Caco-2 (cell line): ENCODE measurements at places on chromosomes 6 and 20. TPM values are rescaled to one million over a fixed set of nuclear protein-coding genes. Genes with fewer than 3 reads are reported as not detected.
A peak's percentile ranks its signal among the peaks of the same experiment; 100 is the strongest.

DNA sequence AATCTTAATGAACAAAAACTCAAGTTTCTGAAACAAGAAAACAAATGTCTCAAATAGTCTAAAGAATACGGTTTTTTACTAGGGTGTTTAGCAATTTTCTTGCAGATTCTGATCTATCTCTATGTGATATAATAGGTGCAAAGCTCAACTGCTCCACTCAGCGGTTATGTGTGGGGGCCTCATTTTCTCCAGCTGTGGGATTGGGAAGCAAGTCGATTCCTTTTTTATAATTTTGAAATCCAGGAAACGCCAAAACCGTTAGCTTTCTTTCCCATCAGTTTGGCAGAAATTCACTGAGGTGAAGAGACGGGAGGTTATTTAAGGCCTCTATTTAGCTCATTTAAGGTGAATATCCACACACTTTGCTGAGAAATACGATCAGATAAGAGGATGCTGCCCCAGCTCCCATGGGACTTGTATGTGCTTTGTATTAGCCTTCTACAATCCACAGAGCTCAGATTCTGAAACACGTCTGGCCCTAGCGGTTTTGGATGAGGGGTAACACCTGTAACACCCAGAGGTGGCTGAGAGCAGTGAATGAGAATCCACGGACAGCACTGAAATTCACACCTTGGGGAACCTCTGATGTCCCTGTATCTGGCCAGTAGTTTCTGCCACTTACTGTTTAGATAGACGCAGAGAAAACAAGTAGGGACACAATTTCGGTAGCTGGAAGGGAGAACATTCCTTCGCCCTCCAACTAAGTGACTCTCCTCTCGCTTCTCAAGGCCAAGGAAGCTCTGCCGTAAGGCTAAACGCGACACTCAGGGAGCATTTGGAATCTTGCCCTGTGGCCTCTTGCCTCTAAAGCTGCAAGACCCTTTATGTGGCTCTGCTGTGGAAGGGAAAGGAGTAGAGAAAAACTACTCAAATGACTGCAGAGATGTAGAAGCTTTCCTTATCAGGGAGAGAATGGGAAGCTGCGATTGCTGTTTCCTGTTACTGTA, 6.5 kb upstream of the BCAS4 start:
- no peak overlapping the region for H3K4me3 ChIP-seq
- H3K27me3 ChIP-seq = no peaks in the 10 kb centered on the region
- DNase-seq = peak; percentile 89
- peaks cover 44% of the 10 kb centered on the region for H3K4me1 ChIP-seq

GRCh38 chr20:62277253-62277652, 25.5 kb upstream of the ADRM1 start:
- no peaks in the 10 kb centered on the region for H3K4me1 ChIP-seq
- no peak overlapping the region for H3K4me3 ChIP-seq
- H3K27me3 ChIP-seq = no peaks in the 10 kb centered on the region
- H3K27ac ChIP-seq = no peak overlapping the region
- peaks cover 12% of the 10 kb centered on the region; the same call in 1 of the 2 replicates for H3K36me3 ChIP-seq
- DNase-seq = no peak

DNA sequence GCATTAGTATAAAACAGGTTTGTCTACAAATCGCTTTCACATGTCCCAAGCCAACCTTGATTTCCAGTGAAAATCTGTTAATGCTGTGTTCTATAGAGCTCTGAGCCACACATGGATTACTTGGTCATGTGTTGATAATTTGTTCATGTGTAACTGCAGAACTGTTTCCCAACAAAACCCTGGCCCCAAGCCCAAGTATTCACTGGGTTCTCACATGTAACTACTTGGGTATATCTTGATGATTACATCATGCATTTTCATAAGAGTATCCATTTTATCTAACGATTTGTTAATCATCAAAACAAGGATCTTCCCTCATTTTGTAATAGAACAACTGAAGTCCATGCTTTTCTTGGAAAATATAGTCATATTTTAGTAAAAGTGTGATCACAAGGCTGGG, 657.6 kb downstream of the PRKN start:
- no peak overlapping the region for H3K4me3 ChIP-seq
- no peak for DNase-seq

DNA sequence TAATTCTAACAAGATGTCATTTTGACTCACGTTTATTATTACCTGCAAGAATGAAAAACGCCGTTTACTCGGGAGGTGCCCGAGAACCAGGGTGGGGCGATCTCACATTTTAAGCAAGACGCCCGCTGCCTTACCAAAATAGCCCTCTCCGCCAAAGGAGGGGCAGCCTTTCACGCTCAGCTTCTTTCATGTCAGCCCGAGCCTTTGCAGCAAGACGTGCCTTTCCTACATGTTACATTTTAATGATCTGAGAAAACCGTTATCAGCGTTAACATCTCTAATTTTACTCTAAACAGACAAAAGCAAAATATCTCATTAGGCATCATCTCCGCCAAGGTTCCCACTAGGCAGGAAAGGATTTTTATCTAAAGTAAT, 2.0 kb downstream of the BACH2 start:
- H3K4me1 ChIP-seq = peaks cover 7% of the 10 kb centered on the region; the same call in 1 of the 2 replicates
- DNase-seq = no peak
- H3K36me3 ChIP-seq = no peaks in the 10 kb centered on the region
- peaks cover 7% of the 10 kb centered on the region for H3K27me3 ChIP-seq

NOX3 gene
- not detected in 2 replicates for total RNA-seq

DNA sequence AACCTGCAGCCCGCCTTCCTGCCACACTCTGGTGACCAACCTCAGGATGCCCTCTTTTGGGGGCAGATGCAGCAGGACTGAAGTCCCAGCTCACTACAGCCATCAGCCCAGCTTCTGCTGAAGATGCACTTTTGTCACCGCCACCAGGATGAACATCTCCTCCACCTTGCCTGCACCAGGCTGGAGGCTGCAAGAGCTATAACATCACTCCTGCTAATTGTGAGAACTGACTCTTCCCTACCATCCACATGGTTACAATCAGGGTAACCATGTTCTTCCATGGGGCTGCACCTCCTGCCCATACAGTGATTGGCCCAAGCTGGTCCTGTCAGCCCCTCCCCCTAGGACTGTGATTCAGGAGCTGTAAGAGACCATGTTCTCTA, 2.0 kb upstream of the ACTL10 start:
- H3K27me3 ChIP-seq = no peaks in the 10 kb centered on the region
- H3K4me1 ChIP-seq = peaks cover 25% of the 10 kb centered on the region
- peaks cover 9% of the 10 kb centered on the region for H3K36me3 ChIP-seq

DNA sequence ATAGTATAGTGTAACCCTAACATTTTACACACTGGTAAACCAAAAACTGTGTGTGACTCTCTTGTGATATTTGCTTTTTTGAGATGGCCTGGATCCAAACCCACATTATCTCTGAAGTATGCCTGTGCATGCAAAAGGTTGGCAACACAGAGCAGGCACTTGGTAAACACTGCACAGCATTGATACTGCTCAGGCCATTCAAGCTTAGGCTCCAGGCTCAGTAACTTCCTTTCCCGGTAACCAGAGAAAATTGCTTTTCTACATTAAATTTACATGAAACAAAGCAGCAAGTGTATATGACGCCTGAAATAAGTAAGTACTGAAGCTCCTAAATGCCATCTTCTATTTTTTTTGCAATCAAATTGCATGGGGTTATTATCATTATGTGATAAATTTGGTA, 205.7 kb downstream of the EPM2A start:
- H3K36me3 ChIP-seq = no peaks in the 10 kb centered on the region; the same call in 1 of the 2 replicates
- no peak overlapping the region for H3K27ac ChIP-seq
- DNase-seq = no peak
- no peak overlapping the region for H3K4me3 ChIP-seq

DNA sequence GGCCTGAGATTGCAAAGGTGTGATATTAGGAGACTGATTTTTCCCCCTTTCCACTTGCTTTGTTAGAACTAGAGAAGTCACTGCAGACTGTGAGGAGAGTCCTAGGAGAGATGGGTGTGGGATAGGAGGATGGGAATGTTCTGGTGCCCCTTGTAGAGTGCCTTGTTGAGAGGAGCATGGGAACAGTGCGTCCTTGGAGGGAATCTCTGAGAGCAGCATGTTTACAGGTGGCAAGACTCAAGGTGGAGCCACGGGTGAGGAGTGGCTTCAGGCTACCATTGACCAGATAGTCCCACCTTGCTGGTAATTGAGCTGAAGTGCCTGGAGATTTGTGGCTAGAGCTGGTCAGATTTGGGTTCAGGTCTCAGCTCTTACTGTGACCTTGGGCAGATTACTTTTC, 6.0 kb downstream of the PLCG1 start:
- no peak overlapping the region for H3K4me3 ChIP-seq
- H3K4me1 ChIP-seq = peaks cover 10% of the 10 kb centered on the region
- no peak for DNase-seq
- H3K27me3 ChIP-seq = no peaks in the 10 kb centered on the region
- H3K36me3 ChIP-seq = 0 out of 2 replicates have a peak, but pooled peaks cover 4% of the 10 kb centered on the region

MRPS26 gene
- total RNA-seq = 93.9 and 95.0 TPM in 2 replicates

DNA sequence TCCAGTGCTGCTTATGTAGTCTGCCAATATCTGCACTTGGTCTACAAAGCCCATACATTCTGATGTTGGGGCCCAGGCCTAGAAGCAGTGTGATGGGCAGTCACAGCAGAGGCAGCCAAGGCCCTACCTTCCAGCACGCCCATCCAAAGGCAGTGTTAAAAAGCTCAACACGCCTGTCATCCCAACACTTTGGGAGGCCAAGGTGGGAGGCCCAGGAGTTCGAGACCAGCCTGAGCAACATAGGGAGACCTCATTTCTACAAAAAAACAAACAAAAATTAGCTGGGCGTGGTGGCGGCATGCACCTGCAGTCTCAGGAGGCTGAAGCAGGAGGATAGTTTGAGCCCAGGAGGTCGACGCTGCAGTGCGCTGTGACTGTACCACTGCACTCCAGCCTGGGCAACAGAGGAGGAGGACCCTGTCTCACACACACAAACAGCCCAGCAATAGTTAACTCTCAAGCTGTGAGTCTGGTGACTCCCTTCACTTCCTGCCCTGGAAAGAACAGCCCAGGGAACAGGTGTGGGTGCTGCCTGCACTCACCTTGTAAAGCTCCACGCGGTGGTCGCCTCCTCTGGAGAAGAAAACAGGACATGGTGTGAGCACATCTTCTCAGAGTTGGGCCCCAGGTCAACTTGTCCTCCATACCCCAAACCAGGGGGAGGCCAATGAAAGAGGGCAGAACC, 68.8 kb downstream of the PYGB start:
- peaks cover 4% of the 10 kb centered on the region for H3K4me1 ChIP-seq
- H3K36me3 ChIP-seq = no peaks in the 10 kb centered on the region; the same call in 1 of the 2 replicates
- H3K4me3 ChIP-seq = no peak overlapping the region

DNA sequence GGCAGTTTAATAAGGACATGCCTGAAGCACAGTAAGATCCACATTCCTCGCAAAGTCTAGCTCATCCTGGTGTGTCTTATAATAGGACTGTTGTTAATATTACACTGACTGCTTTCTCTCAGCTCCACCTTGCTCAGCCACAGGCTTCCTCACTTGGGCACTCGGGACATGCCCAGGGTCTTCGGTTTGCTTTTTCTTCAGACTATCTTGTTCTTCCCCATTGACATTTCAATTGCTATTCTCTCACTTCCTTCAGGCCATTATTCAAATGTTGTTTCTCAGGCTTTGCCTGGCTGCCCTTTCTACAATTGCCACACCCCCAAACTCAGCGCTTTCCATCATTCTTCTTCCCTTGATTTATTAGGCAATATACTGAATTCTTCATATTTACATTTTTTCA, 274.8 kb upstream of the RGS17 start:
- H3K27me3 ChIP-seq = no peaks in the 10 kb centered on the region
- no peaks in the 10 kb centered on the region for H3K4me1 ChIP-seq
- H3K36me3 ChIP-seq = no peaks in the 10 kb centered on the region
- no peak overlapping the region for H3K27ac ChIP-seq
- H3K4me3 ChIP-seq = no peak overlapping the region

MEI4 gene
- not detected in 2 replicates for total RNA-seq

RPP40 gene
- 11.6 and 13.1 TPM in 2 replicates for total RNA-seq

CTSZ gene
- total RNA-seq = 202 and 228 TPM in 2 replicates

ECT2L gene
- total RNA-seq = not detected in 2 replicates

DNA sequence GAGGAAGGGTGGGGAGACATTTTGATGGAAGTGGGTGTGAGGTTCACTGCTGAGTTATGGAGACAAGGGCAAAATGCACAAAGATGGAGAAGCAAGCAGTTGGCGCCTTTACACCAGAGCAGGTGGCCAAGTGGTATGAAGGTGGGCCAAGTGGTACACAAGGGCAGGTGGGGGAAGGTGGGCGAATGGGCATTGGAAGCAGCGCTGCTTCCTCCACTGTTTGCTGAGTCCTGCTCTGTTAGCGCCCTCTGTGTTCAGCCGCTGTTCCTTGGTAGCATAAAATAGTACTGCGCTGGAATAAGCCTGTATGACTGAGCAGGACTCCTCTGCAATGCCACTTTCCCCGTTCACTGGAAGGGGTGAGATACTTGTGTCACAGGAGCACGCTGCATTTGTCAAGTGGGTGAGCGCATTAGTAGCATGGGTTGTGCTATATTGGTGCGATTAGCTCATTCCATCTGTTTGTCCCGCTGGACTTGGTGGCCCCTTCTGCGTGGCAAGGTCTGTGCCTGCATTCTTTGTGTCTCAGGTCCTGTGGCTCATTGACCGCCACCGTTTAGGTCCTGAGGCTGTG, 116.4 kb downstream of the TOX2 start:
- H3K27ac ChIP-seq = no peak overlapping the region
- no peaks in the 10 kb centered on the region for H3K4me1 ChIP-seq
- no peaks in the 10 kb centered on the region for H3K36me3 ChIP-seq
- peak; percentile 28 for DNase-seq

DNA sequence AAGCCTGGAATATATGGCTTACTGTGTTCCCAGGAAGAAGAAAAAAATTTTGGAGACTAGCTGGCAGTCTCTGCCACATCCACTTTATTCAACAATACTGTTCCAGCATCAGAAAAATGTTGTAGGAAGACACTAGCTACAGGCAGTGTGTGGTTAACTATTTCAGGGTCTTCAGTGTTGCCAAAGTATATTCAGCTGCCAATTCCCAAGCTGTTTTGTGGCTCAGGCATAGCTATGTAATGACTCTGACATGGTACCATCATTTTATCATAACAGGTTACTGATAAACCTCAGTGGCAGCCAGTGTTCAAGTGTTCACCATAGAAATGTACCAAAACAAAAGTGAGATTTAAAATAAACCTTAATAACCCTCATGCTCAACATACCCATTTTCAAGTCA, 503.1 kb downstream of the ADGRB3 start:
- no peak overlapping the region for H3K27ac ChIP-seq
- H3K27me3 ChIP-seq = no peaks in the 10 kb centered on the region
- no peaks in the 10 kb centered on the region for H3K4me1 ChIP-seq
- H3K4me3 ChIP-seq = no peak overlapping the region

CYP39A1 gene
- total RNA-seq = not detected in 2 replicates

GRCh38 chr6:22294301-22294700, 2.5 kb downstream of the PRL start:
- no peaks in the 10 kb centered on the region for H3K36me3 ChIP-seq
- no peaks in the 10 kb centered on the region for H3K27me3 ChIP-seq

- no peaks in the 10 kb centered on the region for H3K27me3 ChIP-seq
- no peak for DNase-seq
- H3K4me3 ChIP-seq = no peak overlapping the region
- peaks cover 5% of the 10 kb centered on the region for H3K4me1 ChIP-seq
- H3K36me3 ChIP-seq = no peaks in the 10 kb centered on the region
- H3K27ac ChIP-seq = no peak overlapping the region
Measured at GRCh38 chr20:41696428-41696827, 78.3 kb upstream of the CHD6 start.
